ENCODE measurements at places on chromosomes 4 and X.

DNA sequence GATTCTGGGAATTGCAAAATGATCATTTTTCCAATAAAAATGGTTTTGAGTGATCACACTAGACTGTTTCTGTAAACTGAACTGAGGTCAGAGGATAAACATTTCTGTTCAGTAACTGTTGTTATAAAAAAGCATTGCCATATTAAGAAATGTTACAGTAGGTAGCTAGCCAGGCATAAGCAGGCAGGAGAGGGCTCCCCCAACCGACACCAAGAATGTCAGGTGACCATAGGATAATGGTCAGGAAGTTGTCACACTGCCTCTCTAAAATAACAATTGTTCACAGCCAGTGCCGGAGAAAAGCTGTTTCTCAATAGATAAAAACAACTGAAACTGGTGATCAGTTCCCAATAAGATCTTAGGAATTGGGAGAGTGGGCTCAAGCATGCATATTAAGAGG is 306.2 kb upstream of the SLIT2 start:
- DNase-seq, result no peak

DNA sequence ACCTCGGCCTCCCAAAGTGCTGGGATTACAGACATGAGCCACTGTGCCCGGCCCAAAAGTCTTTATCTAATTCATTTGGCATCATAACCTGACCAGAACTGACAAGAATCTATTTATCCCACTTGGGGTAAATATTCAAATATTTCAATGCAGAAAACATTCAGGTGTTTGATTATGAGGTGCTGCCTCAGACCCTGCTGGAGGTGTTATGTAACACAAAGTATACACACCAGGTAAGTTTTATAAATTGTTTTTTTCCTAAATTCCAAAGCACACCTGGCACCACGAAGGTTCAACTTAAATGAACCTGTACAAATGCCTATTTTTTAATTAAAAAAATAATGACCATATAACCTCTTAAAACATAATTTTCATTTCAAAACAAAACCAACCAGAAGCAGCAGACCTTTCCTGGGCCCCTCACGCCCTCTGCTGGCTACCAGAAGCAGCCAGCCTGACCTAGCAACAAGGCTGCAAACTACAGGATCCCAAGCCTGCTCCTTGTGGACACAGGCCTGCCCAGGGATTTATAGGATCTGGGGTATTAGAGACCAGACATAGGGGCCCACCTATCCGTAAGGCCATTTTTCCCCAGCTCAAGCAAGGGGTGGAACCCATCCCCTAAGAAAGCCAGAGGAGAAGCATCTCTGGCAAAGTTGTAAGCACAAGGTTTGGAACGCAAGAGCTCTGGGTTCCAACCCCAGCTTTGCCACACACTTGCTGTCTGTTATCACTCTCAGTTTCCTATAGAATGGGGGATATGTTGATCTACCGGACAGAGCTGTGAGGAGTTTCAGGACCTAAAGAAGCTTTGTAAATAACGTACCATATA is 11.7 kb downstream of the OTUD5 start:
- DNase-seq, result peak; percentile 51

- DNase-seq, result peak; percentile 66
These were observed 345.3 kb upstream of the LCORL start for GRCh38 chr4:18366892-18367291.

GRCh38 chr4:77990456-77990855 is 66.7 kb upstream of the FRAS1 start:
- DNase-seq, result no peak

- DNase-seq, result no peak
These were observed 43.3 kb downstream of the FGFBP1 start for GRCh38 chr4:15894921-15895916.

DNA sequence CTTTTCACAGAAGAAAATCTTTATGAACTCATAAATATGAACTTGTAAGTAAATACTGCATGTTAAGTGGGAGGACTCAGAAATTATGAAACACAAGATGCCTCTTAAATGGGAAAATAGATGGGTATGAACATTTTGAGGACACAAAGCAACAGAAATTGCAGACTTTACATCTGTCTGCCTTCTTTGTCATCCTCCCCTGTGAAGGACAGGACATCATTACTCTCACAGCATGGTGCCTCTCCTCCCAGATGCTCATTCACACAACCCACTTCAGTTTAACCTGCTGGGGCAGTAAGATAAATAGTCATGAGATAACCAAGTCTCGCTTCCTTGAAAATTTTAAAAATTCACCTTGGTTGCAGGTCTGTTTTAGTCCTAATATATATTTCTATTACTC is 144.5 kb downstream of the APBB2 start:
- DNase-seq, result no peak
